ENCODE measurements at places on chromosomes 1 and 21.

- no peak for DNase-seq
These were observed 87.5 kb downstream of the TBX19 start for GRCh38 chr1:168368131-168368530.

DNA sequence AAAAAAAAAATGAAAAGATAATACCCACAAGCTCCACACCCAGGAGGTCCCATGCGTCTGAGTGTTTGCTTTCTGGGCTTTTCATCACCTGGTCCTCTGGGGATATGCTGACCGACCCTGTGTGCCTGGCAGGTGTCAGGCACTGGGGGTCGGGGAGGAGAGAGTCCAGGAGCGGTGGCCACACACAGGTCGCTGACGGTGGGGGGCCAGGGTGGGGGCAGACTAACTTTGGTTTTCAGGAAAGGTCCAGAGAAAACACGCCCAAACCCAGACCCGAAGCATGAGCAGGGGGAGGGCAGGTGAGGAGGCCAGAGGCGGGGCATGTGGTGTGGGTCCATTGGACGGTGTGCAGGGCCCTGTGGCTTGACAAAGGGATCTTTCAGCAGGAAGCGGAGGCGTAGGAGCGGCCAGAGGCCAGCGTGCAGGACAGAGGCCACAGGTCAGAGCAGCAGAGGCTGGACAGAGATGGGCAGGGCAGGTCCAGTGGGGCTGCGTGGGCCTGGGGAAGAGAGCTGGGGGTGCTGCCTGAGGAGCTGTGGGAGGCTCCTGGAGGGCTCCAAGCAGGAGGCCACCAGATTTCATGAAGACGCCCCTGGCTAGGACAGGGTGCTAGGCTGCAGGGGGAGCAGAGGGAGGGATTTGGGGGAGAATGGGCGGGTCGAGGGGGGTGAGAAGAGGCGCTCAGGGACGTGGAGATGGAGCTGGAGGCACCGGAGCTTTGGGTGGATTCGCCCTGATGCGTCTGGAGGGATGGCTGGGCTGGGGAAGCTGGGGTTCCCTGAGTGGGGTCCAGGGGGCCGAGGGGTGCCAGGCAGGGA is 15.8 kb downstream of the RNF223 start:
- no peak for DNase-seq

GRCh38 chr1:147515045-147515869 is 26.0 kb upstream of the BCL9 start:
- peak; percentile 71 for DNase-seq

GRCh38 chr1:97832481-97832880 is 88.4 kb downstream of the DPYD start:
- DNase-seq = no peak

GRCh38 chr1:96445302-96445701 is 276.3 kb upstream of the PTBP2 start:
- DNase-seq = peak; percentile 47

DNA sequence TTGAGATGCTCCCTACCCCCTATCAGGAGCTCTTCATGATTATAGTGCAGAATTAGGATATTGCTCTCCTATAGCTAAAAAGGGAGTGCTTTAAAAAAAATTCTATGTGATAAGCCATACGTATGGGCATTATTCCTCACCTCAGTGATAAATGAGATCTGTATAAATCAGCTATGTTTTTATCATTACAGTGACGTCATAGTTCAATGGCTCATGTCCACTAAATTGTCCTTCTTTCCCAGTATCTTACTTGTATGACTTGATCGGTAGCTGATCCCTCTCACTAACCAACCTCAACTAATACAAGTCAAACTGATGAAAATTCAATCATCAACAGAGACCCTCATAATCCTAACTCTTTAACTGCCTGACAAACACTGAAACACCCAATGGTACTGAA is 93.3 kb downstream of the TBX15 start:
- no peak for DNase-seq

DNA sequence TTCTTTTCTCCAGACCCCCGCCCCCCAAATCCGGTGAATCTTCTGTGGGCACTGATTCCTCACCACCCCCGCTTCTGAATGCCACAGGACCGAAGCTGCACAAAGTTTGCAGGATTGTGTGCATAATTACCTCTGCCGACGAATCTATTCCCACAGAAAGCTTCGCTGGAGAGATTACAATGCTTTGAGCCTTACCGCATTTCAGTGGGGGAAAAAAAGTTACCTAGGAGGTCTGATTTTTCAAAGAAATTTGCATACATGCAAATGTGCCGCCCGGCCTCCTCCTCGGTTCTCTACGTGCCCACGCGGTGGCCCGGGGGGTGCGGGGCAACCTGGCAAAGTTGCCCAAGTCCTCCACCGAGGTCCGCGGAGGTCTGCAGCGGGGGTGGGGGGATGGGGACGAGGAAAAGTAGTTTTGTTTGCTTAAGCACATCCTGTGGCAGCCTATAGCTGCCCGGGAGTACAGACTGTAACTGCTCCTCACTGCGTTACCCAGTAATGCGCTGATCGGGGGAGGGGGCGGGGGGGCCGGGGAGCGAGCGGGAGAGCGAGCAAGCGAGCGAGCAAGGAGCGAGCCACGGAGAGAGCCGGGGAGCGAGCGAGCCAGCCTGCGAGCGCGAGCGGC is 563 bp upstream of the NFIA start:
- DNase-seq = peak; percentile 54

DNA sequence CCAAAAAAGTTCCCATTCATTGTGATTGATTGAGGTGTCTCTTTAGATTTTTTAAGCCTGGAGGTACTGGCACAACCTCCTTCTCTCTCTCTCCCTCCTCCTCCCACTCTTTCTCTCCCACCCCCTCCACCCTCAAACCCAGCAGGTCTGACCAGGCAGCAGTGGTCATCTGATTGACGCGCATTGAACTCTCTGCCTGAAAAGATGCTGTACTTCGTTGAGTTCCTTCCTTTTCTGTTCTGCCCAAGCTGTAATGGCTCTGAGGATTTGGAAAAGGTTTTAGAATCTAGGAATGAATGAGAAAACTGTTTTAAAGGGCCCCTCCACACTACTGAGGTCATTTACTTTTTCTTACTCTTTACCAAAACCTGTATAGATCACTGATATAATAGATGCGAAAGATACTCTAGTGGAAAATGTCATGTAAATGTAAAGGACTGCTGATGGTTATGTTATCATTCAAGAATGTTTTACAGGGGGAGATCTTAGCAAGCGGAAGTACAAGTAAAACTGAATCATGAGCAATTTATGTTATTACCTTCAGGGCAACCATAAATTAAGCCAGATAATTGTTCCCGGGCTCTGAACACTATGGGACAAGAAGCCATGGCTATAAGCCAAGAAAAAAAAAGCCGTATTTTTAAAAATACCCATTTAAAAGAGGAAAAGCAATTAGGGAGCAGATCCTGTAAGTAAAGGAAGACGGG is 25.2 kb upstream of the DYRK1A start:
- DNase-seq = peak; percentile 52

DNA sequence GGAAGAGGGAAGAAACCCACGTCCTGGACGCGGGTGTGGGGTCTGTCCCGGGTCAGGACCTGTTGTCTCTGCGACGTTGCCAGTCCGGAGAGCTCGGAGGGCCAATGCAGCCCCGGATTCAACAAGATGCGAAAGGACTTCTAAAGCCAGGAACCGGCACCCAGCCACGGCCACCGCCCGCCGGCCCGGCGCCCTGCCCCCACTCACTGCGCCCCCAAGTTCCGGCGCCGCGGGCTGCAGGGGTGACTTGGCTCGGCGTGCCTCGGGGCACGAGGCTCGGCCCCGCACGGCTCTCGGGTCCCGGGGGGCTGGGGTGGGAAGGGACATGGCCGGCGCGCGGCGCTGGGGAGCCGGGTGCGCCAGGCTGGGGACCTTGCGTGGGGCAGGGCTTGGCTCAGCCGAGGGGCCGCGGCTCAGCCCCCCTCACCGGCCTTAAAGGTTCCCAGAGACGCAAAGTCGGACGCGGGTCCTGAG is 51.8 kb upstream of the H6PD start:
- no peak for DNase-seq

Data from epithelial cell of esophagus (primary cell).